ENCODE measurements at places on chromosomes 5 and 9.

DNA sequence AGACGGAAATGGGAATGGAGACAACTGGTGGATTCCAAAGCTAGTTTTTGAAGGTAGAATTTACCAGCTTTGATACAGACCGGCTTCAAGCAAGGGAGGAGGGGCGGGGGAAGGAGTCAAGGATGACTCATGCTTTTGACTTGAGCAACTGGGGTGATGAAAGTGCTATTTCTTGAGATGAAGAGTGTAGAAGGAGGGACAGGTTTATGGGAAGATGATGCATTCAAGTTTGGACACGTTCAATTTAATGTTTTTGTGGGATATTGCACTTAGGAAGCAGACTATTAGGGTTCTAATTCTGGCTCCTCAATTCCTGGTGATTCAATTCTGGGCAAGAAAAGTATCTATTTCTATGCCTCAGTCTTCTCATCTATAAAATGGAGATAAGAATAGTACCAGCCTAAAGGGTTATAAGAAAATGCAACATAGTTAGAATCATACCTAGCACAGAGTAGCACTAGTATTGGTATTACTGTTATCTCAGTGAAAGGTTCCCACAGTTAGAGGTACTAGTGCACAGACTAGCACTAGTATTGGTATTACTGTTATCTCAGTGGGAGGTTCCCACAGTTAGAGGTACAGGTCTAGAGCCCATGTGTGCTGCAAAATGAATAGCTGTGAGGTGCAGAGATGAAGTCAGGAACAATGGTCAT, 4.6 kb downstream of the NIPAL4 start:
- DNase-seq = peak; percentile 68

- DNase-seq = no peak
Observed at GRCh38 chr9:13934416-13934815, 379.5 kb downstream of the NFIB start.

DNA sequence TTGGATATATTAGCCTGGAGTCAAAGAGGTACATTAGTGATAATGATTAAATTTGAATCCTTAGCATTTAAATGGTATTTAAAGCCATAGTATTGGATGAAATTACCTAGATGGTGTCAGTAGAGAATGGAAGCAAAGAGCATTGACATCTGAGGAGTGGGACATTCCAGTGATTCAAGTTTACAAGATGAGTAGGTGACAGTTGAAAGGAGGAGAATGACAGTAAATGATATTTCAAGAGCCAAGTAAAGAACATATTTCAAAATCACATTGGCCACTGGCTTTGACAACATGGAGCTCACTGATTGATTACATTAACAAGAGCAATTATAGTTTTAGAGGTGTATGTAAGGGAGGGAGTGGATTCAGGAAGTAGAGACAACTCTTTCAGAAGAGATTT, 93.9 kb upstream of the MEF2C start:
- DNase-seq = no peak

GRCh38 chr5:158591301-158591863, 508.3 kb downstream of the EBF1 start:
- peak; percentile 35 for DNase-seq

DNA sequence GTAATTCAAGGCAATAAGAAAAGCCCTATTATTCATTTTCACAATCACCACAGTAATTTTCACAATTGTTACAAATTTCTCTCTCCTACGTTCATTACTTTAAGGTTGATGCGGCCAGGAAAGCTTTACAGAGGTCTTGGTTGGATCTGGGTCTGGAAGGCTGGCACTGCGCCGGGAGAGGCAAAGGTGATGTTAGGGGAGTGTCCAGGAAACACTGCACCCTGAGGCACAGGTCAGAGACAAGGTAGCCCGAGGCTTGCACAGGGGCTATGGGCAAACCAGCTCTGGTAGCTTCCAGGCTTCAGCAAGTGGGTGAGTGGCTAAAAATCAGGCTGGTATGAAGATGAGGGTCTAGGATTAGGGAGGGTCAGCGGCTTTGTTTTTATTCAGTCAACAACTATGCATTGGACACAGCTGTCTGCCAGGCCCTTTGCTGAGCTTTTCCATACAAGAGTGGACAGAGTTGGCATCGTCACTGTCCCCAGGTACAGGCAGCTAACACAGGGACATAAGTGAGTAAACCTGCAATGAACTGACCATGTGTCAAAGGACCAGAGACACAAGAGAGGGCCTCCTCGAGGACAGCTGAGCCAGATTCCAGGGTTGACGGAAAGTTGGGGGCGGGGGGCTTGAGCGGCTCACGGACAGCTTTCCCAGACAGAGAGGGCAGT, 12.4 kb upstream of the TENT4A start:
- no peak for DNase-seq

- DNase-seq = no peak
Observed at GRCh38 chr5:78624011-78624541, 24.5 kb downstream of the LHFPL2 start.

GRCh38 chr5:78268356-78268755, 26.1 kb downstream of the AP3B1 start:
- DNase-seq = no peak

GRCh38 chr5:80238778-80239679, 16.8 kb downstream of the SERINC5 start:
- peak; percentile 68 for DNase-seq

DNA sequence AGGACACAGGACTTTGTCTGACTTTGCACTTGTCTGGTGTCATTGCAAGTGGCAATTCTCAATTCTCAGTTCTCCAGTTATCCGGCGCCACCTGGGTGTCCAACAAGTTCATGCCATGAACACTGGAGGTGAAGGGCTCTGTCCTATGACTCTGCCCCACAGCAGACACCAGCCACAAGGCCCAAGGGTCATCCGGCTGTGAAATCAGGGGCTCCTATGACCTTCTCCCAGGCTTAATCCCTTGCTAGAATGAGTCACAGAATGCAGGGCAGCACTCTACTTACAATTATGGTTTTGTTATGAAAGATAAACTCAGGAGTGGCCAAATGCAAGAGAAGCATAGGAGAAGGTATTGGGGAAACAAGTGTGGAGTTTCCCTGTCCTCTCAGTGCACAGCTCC, 392.0 kb downstream of the GADD45G start:
- no peak for DNase-seq

- DNase-seq = no peak
Observed at GRCh38 chr5:138275379-138275782, 960 bp upstream of the GFRA3 start.

- peak; percentile 75 for DNase-seq
Observed at GRCh38 chr5:150001660-150002486, 1.3 kb downstream of the HMGXB3 start.

DNA sequence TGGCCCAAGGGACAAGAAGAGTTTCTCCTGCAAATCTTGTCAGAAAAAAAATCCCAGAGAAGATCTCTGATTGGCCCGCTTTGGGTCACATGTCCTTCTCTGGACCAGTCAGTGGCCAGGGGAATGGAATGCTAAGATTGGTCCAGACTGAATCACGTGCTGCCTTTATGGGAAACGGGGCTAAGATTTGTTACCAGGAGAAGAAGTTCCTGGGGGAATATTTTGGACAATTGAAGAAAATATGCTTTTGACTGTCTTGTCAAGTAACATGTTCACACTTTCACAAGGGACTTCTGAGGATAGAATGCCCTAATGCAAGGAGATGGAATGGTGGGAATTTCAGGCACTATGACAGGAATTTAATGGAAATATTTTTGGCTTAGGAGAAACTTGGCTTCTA, 74.1 kb upstream of the SH3PXD2B start:
- no peak for DNase-seq

DNA sequence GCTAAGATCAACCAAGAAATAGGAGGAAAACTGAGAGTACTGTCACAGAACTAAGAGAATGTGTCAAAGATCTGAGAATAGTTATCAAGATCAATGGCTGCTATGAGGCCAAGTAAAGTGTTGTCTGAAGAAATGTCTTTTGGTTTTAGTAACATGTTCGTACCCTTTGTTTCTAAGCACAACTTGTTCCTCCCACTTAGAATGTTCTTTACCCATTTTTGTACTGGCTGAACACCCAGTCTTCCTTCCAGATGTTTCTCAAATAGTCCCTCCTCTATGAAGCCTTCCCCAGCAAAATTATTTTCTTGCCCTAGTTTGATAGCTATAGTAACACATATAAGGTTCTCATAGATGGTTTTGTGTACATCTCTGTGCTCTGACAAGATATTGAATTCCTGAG, 191.5 kb downstream of the WDR70 start:
- no peak for DNase-seq

DNA sequence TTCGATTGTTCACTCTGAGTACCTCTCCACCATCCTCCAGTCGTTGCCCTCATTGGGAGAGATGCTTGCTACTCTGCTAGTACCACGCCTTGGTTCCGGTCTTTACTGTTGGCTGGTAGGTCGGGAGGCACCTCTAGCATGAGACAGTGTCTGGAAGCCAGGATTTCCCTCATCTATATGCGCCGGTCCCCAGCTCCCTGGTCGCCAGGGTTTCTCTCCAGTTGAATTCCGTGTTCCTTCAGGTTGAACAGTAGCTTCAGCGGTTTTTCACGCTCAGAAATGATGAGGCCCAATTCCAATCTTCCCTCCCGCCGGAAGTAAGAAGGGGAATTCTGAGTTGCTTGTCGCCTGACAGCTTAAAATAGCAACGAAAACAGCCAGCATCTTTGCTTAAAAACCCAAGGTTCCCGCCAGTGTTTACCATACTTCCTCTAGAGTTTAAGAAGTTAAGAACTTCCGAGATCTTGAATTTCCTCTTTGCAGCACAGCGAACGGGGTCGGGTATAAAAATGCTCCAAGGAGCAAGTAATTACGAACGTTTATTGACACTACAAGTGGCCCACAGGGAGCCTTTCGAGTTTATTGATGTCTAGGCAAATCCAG, 1.3 kb upstream of the ST8SIA4 start:
- DNase-seq = no peak

DNA sequence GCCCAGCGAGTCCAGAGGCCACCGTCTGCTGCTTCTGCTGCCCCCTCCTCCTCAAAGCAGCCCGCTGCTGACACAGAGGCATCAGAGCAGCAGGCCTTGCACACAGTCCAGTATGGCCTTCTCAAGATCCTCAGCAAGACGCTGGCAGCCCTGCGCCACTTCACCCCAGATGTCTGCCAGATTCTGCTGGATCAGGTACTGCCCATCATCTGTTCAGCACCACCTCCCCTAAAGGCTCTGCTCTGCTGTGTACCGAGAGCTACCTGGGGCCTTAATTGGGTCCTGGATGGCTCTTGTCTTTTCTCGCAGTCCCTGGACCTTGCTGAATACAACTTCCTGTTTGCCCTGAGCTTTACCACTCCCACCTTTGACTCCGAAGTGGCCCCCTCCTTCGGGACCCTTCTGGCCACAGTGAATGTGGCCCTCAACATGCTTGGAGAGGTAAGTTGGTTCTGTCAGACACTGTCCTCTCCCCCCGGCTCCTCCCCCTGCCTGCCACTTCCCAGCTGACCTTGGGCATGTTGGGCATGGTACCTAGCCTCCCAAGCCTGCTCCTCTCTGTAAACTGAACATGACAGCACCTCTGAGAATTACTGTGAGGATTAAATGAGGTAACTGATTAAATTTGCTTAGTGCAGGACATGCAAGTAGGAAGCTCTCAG, 22.7 kb downstream of the SH3GLB2 start:
- DNase-seq = no peak

DNA sequence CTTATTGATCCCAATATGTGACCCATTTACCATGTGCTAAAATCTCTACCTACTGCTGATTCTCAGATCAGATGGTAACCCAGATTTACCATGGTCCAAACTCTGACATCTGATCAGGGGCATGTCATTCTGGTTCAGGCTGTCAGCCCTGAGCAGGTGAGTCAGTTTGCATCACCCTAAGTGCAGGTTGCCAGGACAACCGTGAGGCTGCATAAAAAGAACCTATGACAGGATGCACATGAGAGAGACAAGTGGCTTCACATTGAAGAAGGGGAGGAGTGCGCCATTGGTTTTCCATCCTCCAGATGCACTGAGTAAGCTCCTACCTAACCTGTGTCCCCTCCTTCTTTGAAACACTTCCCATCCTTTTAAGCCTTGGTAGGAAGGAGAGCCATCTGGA, 801 bp upstream of the PRSS3 start:
- no peak for DNase-seq

GRCh38 chr5:59354274-59354673, 539.3 kb downstream of the PDE4D start:
- no peak for DNase-seq

GRCh38 chr5:66113160-66113559, 30.9 kb upstream of the SREK1 start:
- DNase-seq = peak; percentile 39

- DNase-seq = no peak
Observed at GRCh38 chr9:137785704-137786161, 91.8 kb upstream of the CACNA1B start.

- DNase-seq = peak; percentile 45
Observed at GRCh38 chr5:142618130-142618523, 67.8 kb downstream of the FGF1 start.

- DNase-seq = peak; percentile 87
Observed at GRCh38 chr9:13485068-13485596, 205.6 kb upstream of the MPDZ start.

GRCh38 chr5:166595274-166595951, 1696.0 kb upstream of the WWC1 start:
- no peak for DNase-seq

- DNase-seq = no peak
Observed at GRCh38 chr5:25763781-25764180, 1119.0 kb upstream of the CDH10 start.
